ENCODE measurements at places on chromosomes 6 and 20.

DNA sequence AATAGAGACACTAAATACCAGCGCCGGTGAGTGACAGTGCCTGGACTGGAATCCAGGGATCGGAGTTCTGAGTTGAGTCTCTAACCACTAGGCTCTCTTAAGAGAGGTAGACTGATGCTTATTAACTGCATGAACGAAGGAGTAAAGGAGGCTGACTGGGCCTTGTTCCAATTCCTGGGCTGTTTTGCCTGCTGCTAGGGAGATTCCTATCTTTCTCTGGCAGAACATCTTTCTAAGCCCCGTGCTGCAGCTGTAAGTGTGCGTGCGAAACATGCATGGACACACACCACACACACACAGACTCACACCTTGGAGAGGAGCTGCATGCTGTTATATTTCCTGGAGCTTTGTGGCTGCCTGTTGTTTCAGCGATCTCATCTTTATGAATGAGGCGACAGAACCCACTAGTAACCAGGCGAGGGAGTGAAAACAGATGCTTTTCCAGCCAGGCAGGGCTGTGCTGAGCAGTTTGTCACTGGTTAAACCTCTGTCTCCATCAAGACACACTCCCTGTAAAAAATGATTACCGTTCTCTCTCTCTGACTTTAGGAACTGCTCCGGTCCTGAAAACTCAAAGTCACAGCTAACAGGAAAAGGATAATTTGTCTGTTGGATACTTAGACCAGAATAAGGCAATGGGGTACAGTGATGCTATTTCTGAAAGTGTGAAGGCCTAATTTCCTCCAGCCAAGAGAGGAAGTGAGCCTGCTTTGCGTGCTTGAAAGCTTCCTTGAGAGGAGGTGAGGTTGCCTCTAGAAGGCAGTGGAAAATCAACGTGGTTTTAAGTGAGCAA is 157.4 kb upstream of the ZNF217 start:
- peak; percentile 39 for DNase-seq

GRCh38 chr6:130396722-130397121 is 30.9 kb downstream of the TMEM200A start:
- no peak for DNase-seq

DNA sequence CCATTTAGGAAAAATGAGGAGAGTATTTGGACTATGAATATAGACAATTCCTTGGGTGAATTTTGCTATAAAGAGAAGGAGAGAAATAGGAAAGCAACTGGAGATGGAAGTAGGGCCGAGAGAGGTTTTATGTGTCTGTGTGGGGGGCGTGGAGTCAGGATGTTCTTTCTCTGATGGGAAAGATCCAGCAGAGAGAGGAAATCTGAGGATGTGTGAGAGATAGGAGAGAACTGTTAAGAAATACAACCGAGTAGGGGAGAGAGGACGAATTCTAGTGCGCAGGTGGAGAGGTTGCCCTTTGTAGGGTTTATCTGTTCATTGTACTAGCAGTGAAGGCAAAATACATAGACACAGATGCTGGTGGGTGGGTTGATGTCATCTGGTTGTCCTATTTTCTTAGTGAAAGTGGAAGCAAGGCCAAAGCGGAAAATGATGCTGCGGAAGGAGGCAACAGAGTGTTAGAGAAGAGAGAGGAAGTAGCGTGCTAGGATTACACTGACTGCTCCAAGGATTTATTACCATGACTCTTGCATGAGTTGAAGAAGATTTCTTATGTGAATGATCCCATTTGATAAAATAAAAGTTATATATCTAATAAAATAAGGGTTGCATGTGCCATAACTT is 57.7 kb downstream of the CLVS2 start:
- no peak for DNase-seq

- peak; percentile 77 for DNase-seq
These were observed 3.8 kb downstream of the EFHC1 start for GRCh38 chr6:52423971-52424381.

DNA sequence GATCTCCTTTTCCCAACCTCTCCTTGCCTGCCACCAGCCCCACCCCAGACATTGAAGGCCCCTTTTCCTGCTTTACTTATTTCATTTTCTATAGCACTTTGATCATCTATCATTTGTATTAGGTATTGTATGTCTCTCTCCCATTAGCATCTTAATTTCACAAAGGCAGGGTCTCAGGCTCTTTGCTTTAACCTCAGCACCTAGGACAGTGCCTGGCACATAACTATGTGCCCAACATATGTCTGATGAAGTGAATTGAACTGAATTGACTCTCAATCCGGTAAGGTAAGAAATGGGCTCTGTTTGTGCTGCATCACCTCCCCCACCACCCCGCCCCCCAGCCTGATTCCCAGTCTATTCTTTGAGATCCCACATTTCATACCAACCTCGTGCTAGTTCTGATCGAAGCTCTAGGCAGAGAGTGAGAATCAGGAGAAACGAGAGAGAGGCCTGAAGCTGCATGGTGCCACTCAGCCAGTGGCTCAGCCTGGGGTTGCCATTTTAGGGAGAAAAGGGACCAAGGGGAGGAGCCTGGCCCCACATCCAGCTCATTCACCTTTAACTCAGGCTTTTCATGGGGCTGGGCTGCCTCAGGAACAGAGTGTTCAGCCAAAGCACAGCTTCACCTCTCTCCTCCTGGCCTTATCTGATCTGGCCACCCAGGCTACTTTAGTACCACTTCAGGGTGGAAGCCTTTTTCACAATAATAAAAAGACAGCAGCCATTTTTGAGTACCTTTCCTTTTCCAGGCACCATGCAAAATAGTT is at the start of gene SPINT3:
SPINT3 (minus strand) TSS at position 476 of the 767 bp plus-strand sequence; CDS start at position 462, 14 bp downstream.
- no peak for DNase-seq

- no peak for DNase-seq
These were observed 23.1 kb downstream of the SPAG4 start for GRCh38 chr20:35638751-35639150.

- peak; percentile 51 for DNase-seq
These were observed 101.4 kb downstream of the CDH4 start for GRCh38 chr20:61353261-61354000.
